ENCODE measurements at places on chromosomes 2 and 18.

- DNase-seq: no peak
These were observed 193.3 kb downstream of the RNF152 start for GRCh38 chr18:61699397-61700110.

GRCh38 chr2:84857566-84857965 lies 23.3 kb downstream of the TRABD2A start:
- no peak for DNase-seq

DNA sequence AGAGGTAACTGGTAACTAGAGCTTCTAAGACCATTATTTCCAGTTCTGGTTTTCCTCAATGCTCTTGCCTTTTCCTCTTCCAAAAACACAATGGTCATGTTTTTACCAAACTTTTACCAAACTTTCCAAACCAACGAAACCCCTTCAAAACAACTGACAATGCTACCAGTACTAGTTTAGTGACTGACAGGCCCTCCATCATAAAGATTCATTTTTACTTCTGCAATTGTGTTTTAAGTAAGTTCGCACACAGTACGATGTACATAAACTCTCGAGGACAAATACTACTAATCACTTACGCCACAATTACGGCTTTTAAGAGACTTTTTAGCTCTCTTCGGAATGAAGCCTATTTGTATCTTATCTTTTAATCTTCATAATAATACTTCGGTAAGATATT lies 900 bp downstream of the C18orf32 start:
- no peak for DNase-seq

GRCh38 chr2:115484983-115485382 lies 1042.5 kb downstream of the DPP10 start:
- DNase-seq: no peak

- DNase-seq: no peak
These were observed 110.3 kb upstream of the ST6GAL2 start for GRCh38 chr2:106996171-106996769.

GRCh38 chr2:152962446-152962845 lies 244.0 kb downstream of the ARL6IP6 start:
- DNase-seq: no peak

DNA sequence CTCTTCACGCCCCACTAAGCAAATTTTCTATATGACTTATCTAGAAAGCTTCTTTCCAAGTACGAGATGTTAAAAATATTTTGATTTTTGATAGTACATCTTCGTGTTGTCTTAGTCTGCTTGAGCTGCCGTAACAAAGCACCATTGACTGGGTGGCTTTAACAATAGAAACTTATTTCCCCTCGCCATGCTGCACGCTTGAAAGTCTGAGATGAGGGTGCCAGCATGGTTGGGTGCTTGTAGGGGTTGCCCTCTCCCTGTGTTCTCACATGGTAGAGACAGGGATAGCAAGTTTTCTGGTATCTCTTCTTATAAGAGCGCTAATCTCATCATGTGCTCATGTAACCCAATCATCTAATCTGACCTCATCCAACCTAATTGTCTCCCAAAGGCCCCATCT lies 106.2 kb downstream of the TANC1 start:
- no peak for DNase-seq

DNA sequence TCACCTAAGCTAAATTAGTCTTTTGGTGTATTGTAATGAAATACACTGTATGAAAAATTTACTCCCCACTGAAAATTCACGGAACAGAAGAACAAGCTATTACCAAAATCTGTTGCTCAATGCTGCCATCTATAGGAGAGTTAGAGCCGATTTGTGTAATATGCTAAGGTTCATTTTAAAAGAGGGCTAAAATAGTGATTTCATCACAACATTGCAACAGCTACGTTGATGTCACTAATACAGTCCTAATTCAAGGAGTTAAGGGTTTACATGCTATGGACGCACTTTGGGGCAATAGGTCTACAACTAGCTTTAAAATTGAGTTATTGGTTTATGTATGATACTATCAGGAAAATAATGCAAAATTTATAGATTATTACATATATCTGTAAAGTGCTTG lies 3.0 kb upstream of the IRS1 start:
- no peak for DNase-seq

DNA sequence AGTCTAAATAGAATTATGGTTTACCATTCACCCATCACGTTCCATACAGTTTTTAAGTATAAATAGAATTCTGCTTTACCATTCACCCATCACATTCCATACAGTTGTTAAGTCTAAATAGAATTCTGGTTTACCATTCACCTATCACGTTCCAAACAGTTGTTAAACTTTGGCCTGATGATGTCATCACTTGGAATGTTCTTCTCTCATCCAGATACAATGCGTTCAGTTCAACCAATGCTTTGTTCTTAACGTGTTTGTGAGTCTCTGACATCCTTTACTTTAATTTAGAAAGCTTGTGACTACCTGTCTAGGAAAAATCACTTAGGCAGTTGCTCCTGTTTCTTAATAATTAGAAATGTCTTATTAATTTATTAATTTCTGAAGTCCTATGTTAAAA lies 236.3 kb upstream of the RASGRP3 start:
- no peak for DNase-seq

Measured in GM12864 (cell line).